ENCODE measurements at places on chromosomes 6 and 20. TPM values are rescaled to one million over a fixed set of nuclear protein-coding genes. Genes with fewer than 3 reads are reported as not detected.
A peak's percentile ranks its signal among the peaks of the same experiment; 100 is the strongest.

- peaks cover 21% of the 10 kb centered on the region for H3K36me3 ChIP-seq
- peaks cover 67% of the 10 kb centered on the region for H3K4me1 ChIP-seq
- no peaks in the 10 kb centered on the region for H3K27me3 ChIP-seq
Observed at GRCh38 chr6:125832391-125833117, 41.8 kb downstream of the NCOA7 start.

DNA sequence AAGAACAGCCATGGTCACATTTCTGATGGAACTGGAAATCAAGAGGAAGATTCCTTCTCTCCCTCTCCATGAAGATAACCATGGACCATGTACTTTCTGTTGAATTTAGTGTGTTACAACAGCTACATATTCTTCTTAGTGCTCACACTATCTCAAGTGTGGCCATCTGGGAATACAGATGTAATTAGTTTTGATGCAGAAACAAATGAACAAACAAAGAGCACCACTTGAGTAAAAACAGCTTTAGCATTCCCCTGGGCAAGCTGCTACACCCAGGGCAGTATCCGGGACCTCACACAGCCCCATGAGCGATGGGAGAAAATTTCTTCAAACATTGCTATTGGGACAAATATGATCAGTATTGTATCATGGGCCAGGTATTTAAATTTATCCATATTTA is 75.2 kb downstream of the RAMACL start:
- no peaks in the 10 kb centered on the region for H3K36me3 ChIP-seq
- H3K4me1 ChIP-seq = peaks cover 1% of the 10 kb centered on the region
- no peak overlapping the region for H3K27ac ChIP-seq
- DNase-seq = no peak
- H3K4me3 ChIP-seq = no peak overlapping the region

GRCh38 chr6:135566311-135567068 is 69.0 kb upstream of the AHI1 start:
- peaks cover 64% of the 10 kb centered on the region for H3K4me1 ChIP-seq
- H3K27me3 ChIP-seq = peaks cover 29% of the 10 kb centered on the region
- H3K27ac ChIP-seq = peak overlapping the region; percentile 21
- H3K36me3 ChIP-seq = peaks cover 55% of the 10 kb centered on the region
- no peak overlapping the region for H3K4me3 ChIP-seq

TRAPPC3L gene
- not detected for total RNA-seq

LRRN4 gene
- not detected for total RNA-seq

Measured in activated CD4-positive, alpha-beta memory T cell treated with anti-CD3 and anti-CD28 coated beads, Interleukin-2, amount 10 ng/mL, durations not matched to agents 7 days and 5 days (primary cell).